ENCODE measurements at places on chromosomes 3 and 15. TPM values are rescaled to one million over a fixed set of nuclear protein-coding genes. Genes with fewer than 3 reads are reported as not detected.

DNA sequence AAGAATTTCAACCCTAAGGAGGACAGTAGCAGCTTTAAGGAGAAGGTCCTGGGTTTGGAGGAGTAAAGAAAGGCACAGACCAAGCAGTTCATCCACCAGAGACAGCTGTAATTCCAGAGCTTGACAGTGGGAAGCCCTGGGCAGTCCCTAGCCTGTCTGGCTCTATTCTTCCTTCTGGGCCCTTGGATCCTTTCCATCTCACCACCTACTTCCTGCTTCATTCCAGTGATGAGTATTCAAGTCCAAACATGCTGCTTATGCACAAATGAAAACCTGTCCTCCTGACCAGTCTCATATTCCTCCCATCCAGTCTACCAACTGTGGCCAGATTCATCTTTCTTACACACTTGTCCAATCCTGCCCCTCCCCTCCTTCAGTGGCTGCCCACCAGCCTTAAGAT is 171.4 kb downstream of the CNTN3 start:
- DNase-seq = no peak

DNA sequence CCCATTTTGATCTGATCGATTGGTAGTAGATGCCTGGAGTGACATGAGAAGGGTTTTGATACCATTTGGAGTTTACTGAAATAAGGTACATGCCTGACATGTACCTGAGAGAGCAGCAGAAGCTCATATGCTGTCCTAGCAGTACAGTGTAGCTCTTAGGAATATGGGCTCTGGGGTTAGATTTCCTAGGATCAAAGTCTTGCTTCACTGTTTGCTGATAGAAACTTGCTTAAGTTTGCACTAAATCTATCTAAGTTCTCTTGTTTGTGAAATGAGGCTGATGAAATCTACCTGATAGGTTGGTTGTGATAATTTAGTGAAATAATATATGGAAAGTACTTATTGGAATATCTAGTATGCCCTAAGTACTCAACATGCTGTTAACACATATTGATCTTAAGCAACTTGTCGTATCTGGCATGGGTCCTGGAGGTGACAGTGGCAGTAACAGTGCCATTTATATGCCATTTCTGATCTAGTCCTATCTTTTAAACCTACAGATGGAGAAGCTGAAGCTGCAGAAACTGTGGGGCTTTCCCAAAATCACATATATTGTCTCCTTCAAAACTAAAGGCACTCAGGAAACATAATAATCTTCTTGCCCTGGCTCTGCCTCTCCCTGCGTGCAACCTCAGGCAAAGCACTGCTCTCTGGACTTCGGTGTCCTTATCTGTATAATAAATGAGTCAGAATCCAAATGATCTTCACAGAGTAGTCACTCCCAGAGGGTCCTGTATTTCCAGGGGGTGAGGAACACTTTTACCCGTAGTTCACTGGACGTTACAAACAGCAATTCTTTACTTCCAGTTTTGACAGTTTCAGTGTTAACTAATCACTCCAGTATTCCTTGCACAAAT is 223.6 kb upstream of the SETMAR start:
- no peak for DNase-seq

The TTLL3 gene
- 41.8 TPM for total RNA-seq

GRCh38 chr3:57877116-57877515 is 121.0 kb downstream of the SLMAP start:
- no peak for DNase-seq

DNA sequence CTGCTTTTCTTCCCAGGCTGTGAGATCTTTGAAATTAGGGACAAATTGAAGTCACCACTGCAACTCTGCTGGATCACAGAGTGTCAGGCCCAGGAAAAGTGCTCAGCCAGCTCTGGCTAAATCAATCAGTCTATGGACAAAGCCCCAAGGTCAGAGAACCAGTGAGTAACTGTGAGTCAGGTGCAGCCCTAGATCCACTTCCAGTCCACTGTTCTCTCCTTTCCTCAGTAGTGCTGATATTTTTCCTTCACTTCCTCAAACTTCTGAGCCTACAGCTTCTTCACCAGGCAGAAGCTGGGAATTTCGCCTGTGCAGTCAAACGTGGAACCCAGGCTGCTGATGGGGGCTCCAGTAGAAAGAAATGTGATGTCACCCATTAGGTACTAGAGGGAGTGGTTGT is 75.1 kb upstream of the TRIM42 start:
- no peak for DNase-seq

- no peak for DNase-seq
Observed at GRCh38 chr3:74515451-74515850, 99.0 kb downstream of the CNTN3 start.

- peak; percentile 1 for DNase-seq
Observed at GRCh38 chr15:72685301-72685924, 569 bp downstream of the HIGD2B start.

DNA sequence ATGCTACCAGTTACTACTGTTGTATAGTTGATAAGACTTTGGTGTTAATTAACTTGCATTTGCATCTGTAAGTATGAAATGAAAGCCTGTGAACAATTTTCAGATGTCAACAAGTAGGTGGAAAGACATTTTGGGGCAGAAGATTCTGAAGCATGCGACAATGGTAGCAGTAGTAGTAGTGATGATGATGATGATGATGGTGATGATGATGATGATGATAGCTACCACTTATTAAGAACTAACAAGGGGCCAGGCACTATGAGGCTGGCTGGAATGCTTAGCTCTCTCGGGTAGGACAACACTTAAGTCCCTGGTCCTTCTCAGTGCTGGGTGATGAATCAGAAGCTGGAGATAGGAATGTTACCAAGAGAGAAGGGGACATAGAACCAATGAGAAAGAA is 333.4 kb upstream of the IL12A start:
- DNase-seq = no peak

GRCh38 chr3:21794291-21794690 is 43.3 kb upstream of the ZNF385D start:
- no peak for DNase-seq

The VGLL4 gene
- total RNA-seq = 67.0 TPM

GRCh38 chr3:192986379-192986778 is 68.7 kb upstream of the MB21D2 start:
- no peak for DNase-seq

- DNase-seq = no peak
Observed at GRCh38 chr15:66854012-66854965, 152.3 kb downstream of the SMAD6 start.

The GOLGA8H gene
- total RNA-seq = 3.3 TPM
